AG04449 (cell line): ENCODE measurements at places on chromosomes 6 and 20.

DNA sequence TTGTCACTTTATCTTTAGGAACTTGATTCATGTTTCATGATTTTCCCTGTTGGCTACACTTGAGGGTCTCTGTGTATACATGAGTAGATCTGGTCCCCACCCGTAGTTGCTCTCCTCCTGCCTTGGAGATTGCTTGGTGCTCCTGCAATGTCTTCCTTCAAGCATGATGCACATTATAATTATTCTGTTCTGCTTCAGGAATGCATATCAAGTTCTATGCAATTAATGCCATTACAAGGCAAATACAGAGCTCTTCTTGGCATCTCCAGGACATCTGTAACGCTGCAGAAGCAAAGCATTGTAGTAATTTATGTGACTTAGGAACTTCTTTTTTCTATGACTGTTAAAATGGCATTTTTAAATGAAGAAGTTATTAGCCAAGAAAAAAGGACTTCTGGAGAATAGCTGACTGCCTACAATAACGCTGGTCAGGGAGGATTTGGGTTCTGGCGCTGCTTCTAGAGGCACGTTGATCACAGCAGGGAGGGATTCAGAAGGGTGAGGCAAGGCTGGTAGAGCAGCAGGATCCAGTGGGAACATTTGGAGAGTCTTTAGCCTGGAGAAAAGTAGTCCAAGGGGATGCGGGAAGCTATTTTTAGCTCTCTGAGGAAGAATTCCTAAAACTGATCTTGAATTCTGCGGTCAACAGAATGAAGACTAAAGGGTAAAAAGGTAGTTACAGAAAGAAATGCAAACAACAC, 203.6 kb downstream of the PLCB1 start:
- no peak for DNase-seq

DNA sequence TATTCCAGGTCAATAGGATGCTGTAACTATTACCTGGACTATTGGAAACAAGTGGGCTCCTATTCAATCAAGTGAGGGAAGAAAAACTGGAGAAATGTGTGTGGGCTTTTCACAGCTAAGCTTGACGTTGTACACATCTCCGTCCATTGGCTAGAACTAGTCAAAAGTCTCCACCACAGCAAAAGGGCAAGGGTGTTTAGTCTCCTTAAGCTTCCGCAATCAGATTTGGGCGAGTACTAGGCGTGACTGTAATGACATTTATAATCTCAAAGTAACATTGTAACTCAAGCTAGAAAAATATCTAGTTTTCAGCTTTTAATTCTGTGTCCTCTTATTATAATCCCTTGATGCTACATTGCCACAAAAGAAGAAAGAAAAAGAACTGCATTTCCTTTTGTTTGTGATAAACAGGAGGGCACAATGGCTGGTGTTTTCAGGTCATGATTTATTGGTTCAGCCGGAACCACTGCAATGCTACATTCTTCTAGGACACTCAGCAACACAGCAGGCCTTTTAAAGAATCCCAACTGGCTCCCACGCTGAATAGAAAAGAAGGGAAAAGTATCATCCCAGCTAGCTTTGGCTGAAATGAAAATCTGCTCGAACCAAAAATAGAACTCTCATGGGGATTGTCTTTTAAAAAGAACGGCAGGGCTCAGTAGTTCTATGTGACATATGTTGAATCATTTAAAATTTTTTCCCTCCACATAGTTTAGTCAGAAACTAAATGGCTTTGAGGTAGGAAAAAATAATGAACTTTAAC, 387.7 kb downstream of the BTBD3 start:
- no peak for DNase-seq

GRCh38 chr20:52529826-52530225, 338.2 kb upstream of the ZFP64 start:
- no peak for DNase-seq

- DNase-seq: no peak
Observed at GRCh38 chr20:6152777-6153176, 29.9 kb upstream of the FERMT1 start.

DNA sequence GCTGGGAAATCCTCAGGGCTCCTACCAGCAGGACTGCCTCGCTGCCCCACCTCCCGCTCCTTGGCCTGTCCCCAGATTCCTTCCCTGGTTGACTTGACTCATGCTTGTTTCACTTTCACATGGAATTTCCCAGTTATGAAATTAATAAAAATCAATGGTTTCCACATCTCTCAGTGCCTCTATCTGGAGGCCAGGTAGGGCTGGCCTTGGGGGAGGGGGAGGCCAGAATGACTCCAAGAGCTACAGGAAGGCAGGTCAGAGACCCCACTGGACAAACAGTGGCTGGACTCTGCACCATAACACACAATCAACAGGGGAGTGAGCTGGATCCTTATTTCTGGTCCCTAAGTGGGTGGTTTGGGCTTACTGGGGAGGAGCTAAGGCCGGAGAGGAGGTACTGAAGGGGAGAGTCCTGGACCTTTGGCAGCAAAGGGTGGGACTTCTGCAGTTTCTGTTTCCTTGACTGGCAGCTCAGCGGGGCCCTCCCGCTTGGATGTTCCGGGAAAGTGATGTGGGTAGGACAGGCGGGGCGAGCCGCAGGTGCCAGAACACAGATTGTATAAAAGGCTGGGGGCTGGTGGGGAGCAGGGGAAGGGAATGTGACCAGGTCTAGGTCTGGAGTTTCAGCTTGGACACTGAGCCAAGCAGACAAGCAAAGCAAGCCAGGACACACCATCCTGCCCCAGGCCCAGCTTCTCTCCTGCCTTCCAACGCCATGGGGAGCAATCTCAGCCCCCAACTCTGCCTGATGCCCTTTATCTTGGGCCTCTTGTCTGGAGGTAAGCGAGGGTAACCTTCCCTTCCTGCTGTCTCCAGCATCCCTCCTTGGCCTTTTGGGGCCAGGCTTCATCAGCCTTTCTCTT, at the start of gene CFB:
TSS of gene CFB (plus strand) at position 589 of the 863 bp plus-strand sequence. CDS start at position 716, 127 bp downstream.
- DNase-seq: no peak

DNA sequence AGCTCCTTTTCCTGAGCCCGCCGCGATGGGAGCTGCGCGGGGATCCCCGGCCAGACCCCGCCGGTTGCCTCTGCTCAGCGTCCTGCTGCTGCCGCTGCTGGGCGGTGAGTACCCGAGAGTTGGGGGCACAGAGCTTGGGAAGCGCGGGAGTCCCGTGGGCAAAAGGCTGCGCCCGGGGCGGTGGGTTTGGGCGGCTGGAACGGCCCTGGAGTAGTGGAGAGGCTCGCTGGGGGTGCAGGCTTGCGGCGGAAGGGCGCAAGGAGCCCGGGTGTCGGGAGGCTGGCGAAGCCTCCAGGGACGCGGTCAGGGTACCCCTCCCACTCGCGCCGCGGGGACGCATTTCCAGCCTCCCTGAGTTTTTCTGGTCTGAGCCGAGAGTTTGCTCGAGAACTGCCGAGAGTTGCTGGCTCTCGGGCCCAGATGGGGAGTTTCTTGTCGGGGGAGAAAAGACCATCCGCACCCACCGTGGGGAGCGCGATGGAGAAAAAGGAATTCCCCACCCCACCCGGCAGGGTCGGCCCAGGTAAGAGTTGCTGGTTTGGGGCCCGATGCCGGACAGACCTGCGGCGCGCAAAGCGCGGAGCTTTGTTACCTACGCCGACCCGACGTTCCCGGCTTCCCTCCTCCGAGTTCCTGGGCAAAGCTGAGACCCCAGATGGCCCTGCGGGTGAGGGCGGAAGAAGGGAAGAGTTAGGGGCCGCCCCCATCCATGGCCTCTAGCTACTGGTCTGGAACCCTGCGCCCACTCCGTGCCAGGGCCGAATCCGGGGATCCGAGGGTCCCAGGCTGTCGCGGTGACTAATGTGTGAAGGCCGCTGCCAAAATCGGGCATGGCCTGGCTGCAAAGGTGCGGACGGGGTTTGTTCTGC, 584 bp downstream of the PTK7 start:
- DNase-seq: no peak
